ENCODE measurements at places on chromosomes 12 and 14. TPM values are rescaled to one million over a fixed set of nuclear protein-coding genes. Genes with fewer than 3 reads are reported as not detected.

The KLHDC1 gene
- total RNA-seq, result 12.8 TPM

The MON2 gene
- total RNA-seq, result 64.8 TPM

DNA sequence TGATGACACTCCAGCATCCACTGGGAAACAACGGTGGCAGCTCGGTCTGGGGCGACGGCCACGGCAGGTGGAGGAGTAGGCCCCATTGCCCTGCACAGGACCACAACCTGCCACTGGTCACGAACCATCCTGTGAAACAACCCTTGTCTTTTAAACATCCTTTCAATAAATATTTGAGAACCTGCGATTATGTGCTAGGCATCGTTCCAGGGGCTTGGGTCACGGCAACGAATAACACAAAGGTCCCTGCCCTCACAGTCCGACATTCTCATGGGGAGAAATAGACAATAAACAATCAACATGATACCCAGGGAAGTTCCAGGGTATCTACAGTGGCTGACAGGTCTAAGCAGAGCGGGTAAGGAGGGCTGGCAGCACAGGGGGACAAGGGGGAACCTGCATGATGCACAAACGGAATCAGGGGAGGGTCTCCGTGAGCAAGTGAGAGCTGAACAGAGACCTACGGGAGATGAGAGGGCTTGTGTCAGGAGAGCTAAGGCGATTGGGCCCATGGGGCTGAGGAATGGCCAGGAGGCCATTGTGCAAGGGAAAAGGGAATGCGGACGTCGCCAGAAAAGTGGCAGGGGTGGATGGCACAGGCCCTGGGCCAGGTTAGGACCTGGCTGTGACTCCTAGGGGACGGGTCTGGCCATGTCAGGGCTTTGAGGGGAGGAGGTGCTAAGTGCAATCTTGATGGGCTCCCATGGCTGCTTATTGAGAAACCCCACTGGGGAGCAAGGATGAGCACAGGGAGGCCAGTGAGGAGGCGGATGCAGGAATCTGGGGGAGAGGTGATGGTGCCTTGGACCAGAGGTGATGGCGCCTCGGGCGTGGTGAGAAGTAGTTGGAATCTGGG is 9.7 kb downstream of the SCARB1 start:
- H3K27ac ChIP-seq, result no peak overlapping the region
- no peak for DNase-seq
- H3K27me3 ChIP-seq, result no peaks in the 10 kb centered on the region

- no peak for DNase-seq
- H3K4me3 ChIP-seq, result peak overlapping the region; percentile 66
- peaks cover 29% of the 10 kb centered on the region for H3K4me1 ChIP-seq
- no peaks in the 10 kb centered on the region for H3K36me3 ChIP-seq
- H3K27ac ChIP-seq, result peak overlapping the region; percentile 55
Observed at GRCh38 chr14:69260861-69261564, 1.1 kb downstream of the GALNT16 start.

The ANO4 gene
- 1.4 TPM for total RNA-seq

The RIPK3 gene
- total RNA-seq, result 12.5 TPM

DNA sequence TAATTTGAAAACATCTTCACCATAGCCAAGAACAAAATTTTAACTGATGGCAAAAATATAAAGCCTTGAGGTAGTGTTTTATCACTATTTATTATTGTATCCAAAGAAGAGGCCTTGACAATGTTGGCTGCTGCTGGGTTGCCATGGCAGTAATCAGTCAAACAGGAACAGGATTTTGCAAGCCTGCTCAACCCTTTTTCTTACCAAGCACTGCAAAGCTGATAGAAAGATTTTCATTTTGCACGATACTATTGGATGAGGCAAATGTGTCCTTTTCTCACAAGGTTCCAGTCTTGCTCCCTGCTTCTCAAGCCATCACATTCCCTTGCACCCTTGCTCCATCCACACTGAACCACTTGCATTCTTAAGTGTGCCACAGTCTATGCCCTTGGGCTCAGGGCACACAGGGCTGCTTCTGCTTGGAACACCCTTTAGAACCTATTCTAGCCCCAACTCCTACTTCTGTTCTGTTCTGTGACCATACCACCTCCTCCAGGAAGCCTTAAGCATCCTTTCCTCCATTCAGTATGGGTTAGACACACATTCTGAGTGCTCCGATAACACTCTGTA is 76.5 kb upstream of the AMIGO2 start:
- no peaks in the 10 kb centered on the region for H3K36me3 ChIP-seq
- H3K4me3 ChIP-seq, result no peak overlapping the region
- H3K27ac ChIP-seq, result peak overlapping the region; percentile 59

- H3K27ac ChIP-seq, result no peak overlapping the region
- no peak for DNase-seq
- no peaks in the 10 kb centered on the region for H3K27me3 ChIP-seq
- H3K36me3 ChIP-seq, result no peaks in the 10 kb centered on the region
- no peak overlapping the region for H3K4me3 ChIP-seq
Observed at GRCh38 chr12:110971936-110972335, 51.6 kb upstream of the MYL2 start.

- no peak for DNase-seq
- no peaks in the 10 kb centered on the region for H3K27me3 ChIP-seq
- peak overlapping the region; percentile 89 for H3K27ac ChIP-seq
- peak overlapping the region; percentile 83 for H3K4me3 ChIP-seq
Observed at GRCh38 chr12:95473231-95473883, 595 bp upstream of the METAP2 start.

- H3K4me1 ChIP-seq, result peaks cover 5% of the 10 kb centered on the region
- peak overlapping the region; percentile 3 for H3K4me3 ChIP-seq
- H3K36me3 ChIP-seq, result peaks cover 3% of the 10 kb centered on the region
- peak overlapping the region; percentile 99 for H3K27ac ChIP-seq
- peak; percentile 92 for DNase-seq
Observed at GRCh38 chr12:124916374-124917134, 2.1 kb upstream of the UBC start.

The GNB3 gene
- total RNA-seq, result 8.9 TPM

DNA sequence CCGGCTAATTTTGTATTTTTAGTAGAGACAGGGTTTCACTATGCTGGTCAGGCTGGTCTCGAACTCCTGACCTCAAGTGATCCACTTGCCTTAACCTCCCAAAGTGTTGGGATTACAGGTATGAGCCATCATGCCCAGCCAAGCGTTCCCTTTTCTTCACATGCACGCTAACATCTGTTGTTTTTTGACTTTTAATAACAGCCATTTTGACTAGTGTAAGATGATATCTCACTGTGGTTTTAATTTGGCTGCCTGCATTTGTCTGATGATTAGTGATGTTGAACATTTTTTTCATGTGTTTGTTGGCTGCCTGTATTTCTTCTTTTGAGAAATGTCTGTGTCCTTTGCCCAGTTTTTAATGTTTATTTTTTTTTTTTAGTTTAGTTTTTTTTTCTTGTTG is 10.2 kb upstream of the YARS2 start:
- peaks cover 6% of the 10 kb centered on the region for H3K27me3 ChIP-seq
- H3K36me3 ChIP-seq, result no peaks in the 10 kb centered on the region
- no peaks in the 10 kb centered on the region for H3K4me1 ChIP-seq
- no peak overlapping the region for H3K27ac ChIP-seq
- H3K4me3 ChIP-seq, result no peak overlapping the region

- H3K27ac ChIP-seq, result no peak overlapping the region
- H3K4me3 ChIP-seq, result no peak overlapping the region
- no peak for DNase-seq
- peaks cover 18% of the 10 kb centered on the region for H3K36me3 ChIP-seq
- no peaks in the 10 kb centered on the region for H3K4me1 ChIP-seq
Observed at GRCh38 chr14:73168274-73168673, 32.0 kb downstream of the PSEN1 start.

- DNase-seq, result peak; percentile 81
- no peaks in the 10 kb centered on the region for H3K27me3 ChIP-seq
- H3K36me3 ChIP-seq, result no peaks in the 10 kb centered on the region
- peak overlapping the region; percentile 78 for H3K27ac ChIP-seq
- no peak overlapping the region for H3K4me3 ChIP-seq
Observed at GRCh38 chr12:3251691-3252090, 174.5 kb downstream of the TSPAN9 start.

The FOXM1 gene
- 1.4 TPM for total RNA-seq

DNA sequence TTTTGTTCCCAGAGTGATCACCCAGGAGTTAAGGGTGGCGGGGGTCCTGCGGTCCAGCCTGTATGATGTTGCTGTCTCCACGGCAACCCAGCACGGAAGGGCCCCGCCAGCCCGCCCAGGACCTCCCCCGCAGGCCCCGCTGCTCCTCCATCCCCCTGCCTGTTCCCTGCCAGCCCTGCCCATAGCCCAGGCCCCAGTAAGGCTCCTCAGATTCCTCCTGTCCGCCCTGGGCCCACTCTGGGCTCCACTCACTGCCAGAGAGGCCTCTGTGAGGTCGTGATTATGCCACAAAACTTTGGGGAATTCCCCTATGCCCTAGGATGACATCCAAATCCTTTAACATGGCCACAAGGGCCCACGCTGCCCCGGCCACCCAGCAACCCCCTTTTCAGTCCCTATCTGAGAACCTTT is 20.8 kb downstream of the HSP90AA1 start:
- no peaks in the 10 kb centered on the region for H3K36me3 ChIP-seq
- no peaks in the 10 kb centered on the region for H3K27me3 ChIP-seq
- H3K4me3 ChIP-seq, result no peak overlapping the region

DNA sequence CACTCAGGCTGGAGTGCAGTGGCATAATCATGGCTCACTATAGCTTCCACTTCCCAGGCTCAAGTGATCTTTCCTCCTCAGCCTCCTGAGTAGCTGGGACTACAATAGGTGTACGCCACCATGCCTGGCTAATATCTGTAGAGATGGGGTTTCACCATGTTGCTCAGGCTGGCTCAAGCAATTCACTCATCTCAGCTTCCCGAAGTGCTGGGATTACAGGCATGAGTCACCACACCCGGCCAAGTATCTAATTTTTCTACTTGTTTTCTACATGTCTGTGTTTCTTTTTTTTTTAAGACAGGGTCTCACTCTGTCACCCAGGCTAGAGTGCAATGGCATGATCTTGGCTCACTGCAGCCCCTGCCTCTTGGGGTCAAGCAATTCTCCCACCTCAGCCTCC is 119.7 kb upstream of the MED13L start:
- no peaks in the 10 kb centered on the region for H3K4me1 ChIP-seq
- H3K36me3 ChIP-seq, result no peaks in the 10 kb centered on the region
- no peak for DNase-seq
- no peaks in the 10 kb centered on the region for H3K27me3 ChIP-seq
- no peak overlapping the region for H3K4me3 ChIP-seq
- H3K27ac ChIP-seq, result no peak overlapping the region

DNA sequence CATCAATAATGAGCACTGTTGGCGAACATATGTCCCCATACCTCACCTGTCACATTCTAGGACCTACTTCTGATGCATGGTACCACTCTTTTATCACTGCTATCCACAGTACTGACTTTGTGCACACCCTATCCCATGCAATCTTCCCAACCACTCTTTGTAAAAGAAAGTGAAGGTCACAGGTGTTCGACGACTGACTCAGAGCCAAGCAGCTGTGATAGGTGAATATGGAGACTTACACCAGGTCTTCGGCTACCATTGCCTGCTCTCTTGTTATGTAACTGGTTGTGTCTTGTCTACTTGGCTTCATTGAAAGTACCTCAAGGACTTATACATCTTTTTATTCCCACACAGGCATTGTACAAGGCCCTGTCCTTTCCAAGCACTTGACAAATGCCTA is 169.0 kb downstream of the ANO2 start:
- no peak overlapping the region for H3K4me3 ChIP-seq
- DNase-seq, result no peak
- no peaks in the 10 kb centered on the region for H3K27me3 ChIP-seq
- H3K36me3 ChIP-seq, result no peaks in the 10 kb centered on the region
- no peak overlapping the region for H3K27ac ChIP-seq

The DNAI7 gene
- total RNA-seq, result 1.2 TPM

Data from sigmoid colon (tissue), 7 donors.